ENCODE measurements at places on chromosomes 3 and 15.

DNA sequence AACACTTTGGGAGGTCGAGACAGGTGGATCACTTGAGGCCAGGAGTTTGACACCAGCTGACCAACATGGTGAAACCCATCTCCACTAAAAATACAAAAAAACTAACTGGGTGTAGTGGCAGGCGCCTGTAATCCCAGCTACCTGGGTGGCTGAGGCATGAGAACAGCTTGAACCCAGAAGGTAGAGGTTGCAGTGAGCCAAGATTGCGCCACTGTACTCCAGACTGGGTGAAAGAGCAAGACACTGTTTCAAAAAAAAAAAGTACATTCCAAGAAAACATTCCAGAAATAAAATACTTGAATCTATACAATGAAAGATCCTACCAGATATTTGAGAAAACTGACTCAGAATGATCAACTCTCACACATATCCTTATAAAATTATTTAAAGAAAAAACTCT lies 30.4 kb downstream of the TFDP2 start:
- no peak for DNase-seq

- DNase-seq: no peak
These were observed 793 bp downstream of the PCOLCE2 start for GRCh38 chr3:142888099-142888480.

GRCh38 chr3:186110975-186111974 lies 2.4 kb upstream of the ETV5 start:
- DNase-seq: no peak

- DNase-seq: no peak
These were observed 213.9 kb upstream of the RBMS3 start for GRCh38 chr3:29067007-29067406.

GRCh38 chr3:32392536-32393302 lies 1.1 kb downstream of the CMTM7 start:
- no peak for DNase-seq

DNA sequence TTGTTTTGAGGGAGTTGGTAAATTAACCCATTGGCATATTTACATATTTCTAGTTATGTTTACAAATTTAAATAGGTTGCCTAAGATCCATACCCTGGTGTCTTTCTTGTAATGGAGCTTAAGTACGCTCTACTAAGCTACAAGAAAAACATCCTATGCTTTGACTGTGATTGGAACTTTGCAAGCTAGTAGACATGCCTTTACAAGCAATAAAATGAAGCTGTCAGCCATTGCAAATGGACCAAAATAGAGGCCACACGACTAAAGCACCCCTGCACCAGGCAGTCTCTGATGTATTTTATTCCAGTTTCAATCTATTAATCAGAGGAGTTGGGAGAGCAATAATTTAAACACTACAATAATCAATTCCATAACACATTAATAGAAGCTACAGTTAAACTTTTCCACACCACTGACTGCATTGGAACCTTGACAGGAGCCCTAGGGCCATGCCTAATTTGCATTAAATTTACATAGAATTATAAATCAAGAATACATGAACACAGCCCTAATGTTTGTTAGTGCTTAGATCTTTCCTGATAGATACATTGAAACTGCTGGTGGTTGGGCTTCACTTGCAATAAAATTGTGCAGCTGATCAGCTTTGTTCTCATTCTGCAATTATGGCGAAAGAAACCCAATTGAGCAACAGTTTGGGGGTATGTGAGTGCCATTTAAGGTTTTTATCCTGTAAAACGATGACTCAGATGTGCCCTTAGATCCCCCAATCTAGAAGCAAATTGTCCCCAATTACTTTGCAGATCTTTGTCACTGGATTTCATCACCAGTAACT lies 360.1 kb downstream of the LSAMP start:
- no peak for DNase-seq

DNA sequence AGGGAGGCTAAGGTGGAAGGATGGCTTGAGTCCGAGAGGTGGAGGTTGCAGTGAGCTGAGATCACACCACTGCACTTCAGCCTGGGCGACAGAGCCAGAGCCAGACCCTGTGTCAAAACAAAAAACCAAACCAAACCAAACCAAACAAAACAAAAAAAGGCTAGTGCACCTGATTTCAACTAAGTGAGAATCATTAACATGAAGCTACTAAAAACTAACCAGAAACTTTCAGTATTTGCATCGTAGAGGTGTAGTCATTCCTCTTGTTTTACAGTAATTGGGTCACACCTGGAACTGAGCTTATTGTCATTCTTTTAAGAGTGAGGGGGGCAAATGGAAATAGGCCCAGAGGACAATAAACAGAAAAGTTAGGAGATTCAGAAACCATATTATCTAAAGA lies 58.5 kb downstream of the ST6GAL1 start:
- peak; percentile 30 for DNase-seq

- DNase-seq: no peak
These were observed 2.8 kb upstream of the CSPG5 start for GRCh38 chr3:47581422-47581821.

DNA sequence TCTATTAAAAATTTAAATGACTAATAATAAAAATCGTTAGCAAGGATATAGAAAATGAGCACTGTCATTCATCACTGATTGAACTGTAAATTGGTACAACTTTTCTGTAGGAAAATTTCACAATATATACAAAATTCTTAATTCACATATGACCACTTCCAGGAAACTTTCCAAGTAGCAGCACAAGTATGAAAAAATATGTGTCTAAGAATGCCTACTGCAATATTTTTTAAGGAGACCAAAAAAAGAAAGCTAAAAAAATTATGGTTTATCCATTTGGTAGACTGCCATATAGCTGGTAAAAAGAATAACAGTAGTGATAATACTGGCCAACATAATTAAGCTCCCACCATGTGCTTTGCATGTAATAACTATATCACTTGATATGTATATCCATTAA lies 59.2 kb downstream of the KLHL6 start:
- no peak for DNase-seq

DNA sequence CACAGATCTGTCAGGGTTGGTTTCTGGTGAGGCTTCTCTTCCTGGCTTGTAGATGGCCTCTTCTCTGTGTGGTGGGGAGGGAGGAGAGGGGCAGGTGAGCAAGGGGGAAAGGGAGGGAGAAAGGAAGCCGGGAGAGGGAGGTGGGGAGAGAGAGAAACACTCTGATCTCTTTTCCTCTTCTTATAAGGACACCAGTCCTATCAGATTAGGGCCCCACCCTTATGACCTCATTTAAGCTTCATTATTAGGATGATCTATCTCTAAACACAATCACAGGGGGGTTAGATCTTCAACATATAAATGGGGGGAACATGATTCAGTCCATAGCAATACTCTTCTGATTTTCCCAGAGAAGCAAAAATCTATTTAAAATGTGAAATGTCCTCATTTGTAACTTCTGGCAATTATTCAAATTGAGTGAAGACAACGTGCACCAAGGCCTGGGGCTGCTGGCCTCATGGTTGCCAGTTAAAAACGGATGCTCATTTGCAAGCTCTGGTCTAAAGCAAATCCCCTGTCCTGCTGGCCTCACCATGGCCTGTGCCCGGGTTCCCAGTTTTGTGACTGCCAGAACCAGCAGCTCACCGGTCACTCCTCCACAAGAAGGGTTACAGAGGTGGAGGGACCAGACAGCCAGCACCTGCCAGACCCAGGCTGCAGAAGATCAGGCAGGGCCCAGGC lies 8.3 kb downstream of the POMGNT2 start:
- DNase-seq: no peak

GRCh38 chr15:101551696-101552591 lies 62.4 kb upstream of the PCSK6 start:
- DNase-seq: no peak

GRCh38 chr3:106678657-106679390 lies 698.4 kb upstream of the CCDC54 start:
- DNase-seq: no peak

Data from GM19239 (cell line).